Brain microvascular endothelial cell (primary cell): ENCODE measurements at places on chromosomes 3 and 15.

DNA sequence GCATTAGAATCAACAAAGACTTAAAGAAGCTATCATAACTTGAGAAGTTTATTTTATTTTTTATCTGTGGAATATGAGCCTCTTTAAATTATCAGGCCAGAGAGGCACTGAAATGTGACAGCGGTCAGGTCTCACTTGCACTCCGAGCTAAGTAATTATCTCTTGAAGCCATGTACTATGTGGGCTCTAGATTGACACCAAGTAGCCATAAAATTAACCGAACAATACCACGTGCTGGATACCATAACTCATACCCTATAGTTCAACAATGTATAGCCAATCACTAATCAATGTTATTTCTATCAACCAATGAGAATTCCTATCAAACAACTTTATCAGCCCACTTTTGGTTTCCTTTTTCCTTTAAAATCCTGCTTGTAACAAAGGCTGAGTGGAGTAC is 299.3 kb downstream of the TBC1D5 start:
- DNase-seq: no peak

GRCh38 chr3:69290006-69290405 is 95.9 kb downstream of the FRMD4B start:
- no peak for DNase-seq

- DNase-seq: no peak
These were observed 35.9 kb upstream of the TMCC1 start for GRCh38 chr3:129929383-129929782.

DNA sequence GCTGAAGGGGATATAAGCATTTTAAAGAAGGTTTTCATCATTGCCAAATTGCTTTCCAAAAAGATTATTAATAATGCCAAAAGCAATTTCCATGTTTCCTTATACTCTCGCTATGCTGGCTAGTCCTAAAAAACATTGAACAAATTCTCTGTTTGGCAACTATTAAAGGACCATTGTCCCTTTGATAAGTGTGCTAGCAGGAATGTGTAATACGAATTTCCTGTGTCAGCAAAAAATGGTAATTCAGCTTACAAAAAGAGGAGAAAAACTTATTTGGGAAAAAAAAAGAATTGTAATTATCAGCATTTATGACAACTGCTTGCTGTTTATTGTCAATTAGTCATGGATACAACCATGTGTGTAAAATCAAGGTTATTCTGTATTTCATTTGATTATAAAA is 138.6 kb downstream of the TBL1XR1 start:
- DNase-seq: no peak

DNA sequence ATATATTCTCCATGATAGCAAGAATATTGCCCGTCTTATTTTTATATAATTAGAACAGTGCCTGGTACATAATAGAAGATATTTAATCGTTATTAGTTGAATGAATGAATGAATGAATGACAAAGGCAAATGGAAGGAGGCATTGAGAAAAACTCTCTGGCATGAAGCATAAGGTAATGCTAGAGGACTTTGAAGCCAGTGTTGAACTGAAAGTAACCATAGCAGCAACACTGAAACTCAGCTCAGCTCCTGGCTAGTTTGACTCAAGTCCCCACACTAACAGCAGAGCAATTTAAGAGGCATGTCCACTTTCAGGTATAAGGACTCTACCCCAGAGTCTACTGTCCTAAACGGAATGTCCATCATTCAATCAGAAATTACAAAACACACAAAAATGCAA is 227.0 kb downstream of the CPNE4 start:
- DNase-seq: no peak

DNA sequence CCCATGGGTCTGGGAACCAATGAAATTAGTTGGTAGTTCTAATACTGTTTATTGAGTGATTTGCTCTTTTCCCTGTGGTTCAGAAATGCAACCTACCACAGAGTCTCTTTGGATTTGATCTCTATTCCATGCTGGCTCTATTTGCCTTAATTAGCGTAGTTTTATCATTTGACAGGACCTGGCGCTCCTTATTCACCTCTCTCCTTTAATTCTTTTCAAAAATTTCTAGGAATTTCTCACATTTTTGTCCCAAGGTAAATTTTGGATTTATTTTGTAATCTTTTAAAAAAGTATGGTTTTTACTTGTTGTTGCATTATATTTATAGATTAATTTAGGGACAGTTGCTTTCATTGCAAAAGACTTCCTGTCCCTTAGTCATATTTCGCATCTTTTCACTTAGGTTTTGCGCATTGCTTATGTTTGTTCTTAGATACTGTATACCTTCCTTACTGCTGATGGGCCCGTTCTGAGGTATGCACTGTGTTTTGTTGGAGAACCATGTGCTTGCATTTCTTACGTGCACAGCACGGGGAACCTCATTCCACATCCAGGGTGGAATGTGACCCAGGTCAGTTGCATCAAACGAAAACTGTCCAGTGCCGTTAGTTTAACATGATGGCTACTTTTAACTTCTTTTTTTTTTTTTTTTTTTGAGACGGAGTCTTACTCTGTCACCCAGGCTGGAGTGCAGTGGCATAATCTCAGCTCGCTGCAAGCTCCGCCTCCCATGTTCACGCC is 27.0 kb downstream of the SENP5 start:
- DNase-seq: no peak

GRCh38 chr3:141875893-141876380 is 506 bp upstream of the ATP1B3 start:
- peak; percentile 56 for DNase-seq

DNA sequence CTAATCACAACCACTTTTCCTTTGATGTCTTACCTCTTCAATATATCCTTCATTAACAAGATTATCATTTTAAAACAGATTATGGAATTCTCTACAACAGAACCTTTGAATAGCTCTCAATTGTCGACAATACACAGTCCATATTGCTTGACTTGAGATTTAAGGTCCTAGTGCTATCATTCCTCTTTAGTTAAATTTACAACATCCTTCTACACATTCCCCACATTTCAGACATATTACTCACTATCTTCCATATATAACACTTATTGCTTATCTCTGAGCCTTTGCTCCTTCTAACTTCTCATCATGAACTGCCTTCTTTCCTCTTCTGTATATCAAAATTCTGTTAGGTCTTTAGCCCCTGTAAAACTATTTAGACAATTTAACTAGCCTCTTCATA is 247.0 kb downstream of the STXBP5L start:
- DNase-seq: no peak

- no peak for DNase-seq
These were observed 109.5 kb upstream of the KCNAB1 start for GRCh38 chr3:156010829-156011228.

DNA sequence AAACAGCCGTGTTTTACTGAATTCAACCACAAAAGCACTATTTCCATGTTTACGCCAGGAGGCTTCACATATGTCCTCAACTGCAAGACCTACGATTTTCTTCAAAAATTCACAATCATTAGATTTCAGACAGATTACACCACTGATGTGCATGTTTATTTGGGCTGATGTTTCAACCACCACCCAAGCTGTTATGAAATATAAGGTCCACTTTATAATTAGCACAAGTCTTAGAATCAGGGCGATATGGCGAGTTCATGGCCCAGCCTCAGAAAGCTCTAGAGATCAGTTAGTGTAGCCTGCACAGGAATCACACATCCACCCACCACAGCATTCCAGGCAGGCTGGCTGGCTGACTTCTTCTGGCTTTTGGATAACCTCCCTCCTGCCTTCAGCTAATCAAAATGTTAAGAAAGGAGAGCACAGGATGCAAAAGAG is 15.4 kb downstream of the SH3BP5 start:
- DNase-seq: peak; percentile 49

GRCh38 chr3:134993011-134993410 is 198.0 kb downstream of the EPHB1 start:
- no peak for DNase-seq

DNA sequence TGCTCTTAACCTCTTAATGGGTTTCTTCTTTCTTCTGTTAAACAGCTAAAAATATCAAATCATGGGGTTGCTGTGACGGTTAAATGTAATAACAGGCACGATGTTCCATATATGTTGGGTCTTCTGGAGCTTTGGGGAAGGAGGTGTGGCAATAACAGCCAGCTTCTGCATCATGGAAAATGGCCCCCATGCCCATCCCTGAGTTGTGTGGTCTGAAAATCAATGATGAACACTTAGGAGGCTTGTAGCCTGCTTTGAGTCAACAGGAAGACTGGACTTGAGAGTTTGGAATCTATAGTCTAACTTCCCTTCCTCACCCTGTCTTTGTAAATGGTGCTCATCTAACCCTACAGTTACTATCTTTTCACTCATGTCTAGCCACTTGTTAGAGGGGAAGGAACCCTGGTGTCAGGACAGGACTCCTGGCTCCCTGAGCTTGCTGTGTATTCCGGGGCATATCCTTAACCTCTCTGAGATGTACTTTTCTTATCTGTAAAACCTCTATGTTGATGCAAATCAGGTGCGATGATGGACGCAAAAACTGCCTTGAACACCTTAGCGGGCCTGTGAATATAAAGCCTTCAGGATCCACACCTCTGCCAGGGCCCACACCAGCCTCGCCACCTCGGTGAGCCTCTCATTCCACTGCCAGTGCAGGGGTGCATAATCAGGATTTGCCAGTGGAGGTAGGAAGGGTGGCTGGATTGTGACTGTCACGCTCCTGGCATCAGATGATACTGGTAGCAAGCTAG is 27.5 kb downstream of the SMAD3 start:
- no peak for DNase-seq

- no peak for DNase-seq
These were observed 16.0 kb upstream of the RAD18 start for GRCh38 chr3:8979262-8979661.

DNA sequence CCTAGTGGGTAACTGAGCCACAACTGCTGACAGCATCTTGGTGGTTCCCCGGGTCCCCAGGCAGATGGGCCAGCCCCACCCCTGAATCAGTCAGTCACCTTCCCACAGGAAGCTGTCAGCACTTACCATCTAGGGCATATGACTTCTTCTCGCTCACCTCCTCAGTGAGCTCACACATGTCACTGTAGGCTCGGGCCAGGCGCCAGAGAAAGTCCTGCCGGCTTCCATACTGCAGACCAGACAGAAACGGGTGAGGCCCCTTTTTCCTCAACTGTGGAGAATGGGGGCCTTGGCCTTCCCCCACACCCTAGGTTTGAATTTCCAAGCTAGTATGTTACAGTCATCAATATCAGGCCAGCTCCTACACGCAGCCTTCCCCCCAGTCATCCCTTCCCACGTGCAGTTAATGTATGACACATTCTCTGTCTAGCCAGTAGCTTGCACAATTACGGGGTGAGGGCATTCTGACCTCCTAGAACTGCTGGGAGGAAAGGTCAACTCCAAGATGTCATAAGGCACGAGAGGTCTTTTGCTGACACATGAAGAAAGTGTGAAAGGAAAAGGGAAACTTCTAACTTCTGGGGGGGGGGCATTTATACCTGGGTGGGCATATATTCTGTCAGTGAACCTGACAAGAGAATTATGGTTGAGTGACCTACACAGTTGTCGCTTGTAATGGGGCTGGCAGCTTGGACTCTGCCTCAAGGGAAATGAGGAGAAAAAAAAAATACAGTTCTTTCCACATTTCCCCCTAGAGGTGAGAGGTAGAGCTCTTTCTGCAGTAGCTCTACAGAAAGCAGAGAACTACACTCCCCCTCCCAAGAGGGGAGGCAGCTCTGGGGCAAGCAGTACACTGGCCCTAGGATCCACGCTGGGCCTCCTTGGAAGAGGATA is 10.9 kb downstream of the RMDN3 start:
- peak; percentile 68 for DNase-seq

DNA sequence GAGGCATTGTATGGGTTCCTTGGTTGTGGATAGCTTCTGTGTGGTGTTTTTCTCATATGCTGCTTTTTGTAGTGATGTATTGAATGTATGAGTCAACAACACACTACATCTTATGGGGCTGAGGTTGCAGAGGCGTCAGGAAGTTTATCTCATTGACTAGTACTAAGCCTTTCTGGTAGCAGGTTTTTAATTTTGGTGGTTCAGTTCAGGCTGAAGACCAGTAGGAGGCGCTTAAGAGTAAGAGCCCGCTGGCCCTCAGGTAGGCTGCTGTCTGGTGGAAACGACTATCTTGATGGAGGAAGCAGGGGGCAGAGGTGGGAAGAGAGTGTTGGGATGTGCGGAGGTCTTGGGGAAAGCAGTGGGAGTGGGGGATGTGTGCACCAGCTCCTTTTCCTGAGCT is 62.4 kb downstream of the RTP4 start:
- no peak for DNase-seq
